ENCODE measurements at places on chromosomes 11 and 22. TPM values are rescaled to one million over a fixed set of nuclear protein-coding genes. Genes with fewer than 3 reads are reported as not detected.

DNA sequence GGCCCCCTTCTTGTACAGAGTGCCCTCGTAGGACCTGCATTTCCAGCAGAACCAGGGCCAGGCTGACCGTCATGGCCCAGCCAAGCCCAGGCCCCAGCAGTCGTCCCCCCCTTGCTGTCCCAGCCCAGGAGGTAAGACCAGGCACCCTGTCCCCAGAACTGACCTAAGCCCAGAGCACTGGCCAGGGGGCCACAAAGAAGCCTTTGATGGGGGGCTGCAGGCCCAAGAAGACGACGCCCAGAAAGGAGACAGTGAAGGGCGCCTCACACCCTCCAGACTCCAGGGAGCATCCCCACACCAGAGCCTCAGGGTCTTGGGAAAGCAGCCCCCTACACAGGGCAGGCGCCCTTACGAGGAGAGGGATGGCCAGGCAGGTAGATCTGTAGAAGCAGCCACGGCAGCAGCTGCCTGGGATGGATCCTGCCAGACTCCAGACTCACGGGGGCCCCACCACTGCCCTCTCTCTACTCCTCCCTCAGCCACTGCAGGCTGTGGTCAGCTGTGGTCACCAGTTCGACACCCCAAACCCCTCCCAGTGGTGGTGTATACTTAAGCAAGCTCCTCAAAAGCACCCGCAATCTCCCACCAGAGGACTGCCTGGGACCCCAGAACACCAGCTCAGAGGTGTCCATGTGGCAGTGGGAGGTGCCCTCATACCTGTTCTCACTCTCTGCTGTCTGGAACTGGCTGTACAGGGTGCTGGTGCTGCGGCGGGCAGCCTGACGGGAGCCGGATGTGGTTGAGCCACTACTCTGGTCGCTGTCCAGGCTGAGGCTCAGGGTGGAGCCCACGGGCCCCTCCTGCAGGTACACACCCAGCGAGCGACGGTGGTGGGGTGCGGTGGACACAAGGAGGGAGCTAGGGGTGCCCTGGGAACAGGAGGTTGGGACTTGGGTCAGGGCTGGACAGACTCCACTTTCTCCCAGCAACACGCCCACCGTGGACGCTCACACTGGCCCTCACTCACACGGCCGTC is 27.0 kb downstream of the SBF1 start:
- DNase-seq: no peak
- H3K27ac ChIP-seq: no peak overlapping the region
- H3K36me3 ChIP-seq: no peaks in the 10 kb centered on the region
- H3K27me3 ChIP-seq: no peaks in the 10 kb centered on the region

KRTAP5-8 gene
- total RNA-seq: not detected

OR4D5 gene
- not detected for total RNA-seq

SLC1A2 gene
- 1.0 TPM for total RNA-seq

PYGM gene
- 42.8 TPM for total RNA-seq

- H3K27me3 ChIP-seq: no peaks in the 10 kb centered on the region
- H3K4me1 ChIP-seq: no peaks in the 10 kb centered on the region
- H3K27ac ChIP-seq: no peak overlapping the region
- H3K36me3 ChIP-seq: no peaks in the 10 kb centered on the region
- no peak overlapping the region for H3K4me3 ChIP-seq
- DNase-seq: no peak
Measured at GRCh38 chr11:80371931-80372330, 931.1 kb upstream of the TENM4 start.

HPX gene
- not detected for total RNA-seq

GRCh38 chr11:86152006-86152862 is 83.3 kb upstream of the PICALM start:
- peak overlapping the region; percentile 38 for H3K27ac ChIP-seq
- DNase-seq: no peak
- H3K4me1 ChIP-seq: no peaks in the 10 kb centered on the region
- H3K27me3 ChIP-seq: no peaks in the 10 kb centered on the region
- H3K36me3 ChIP-seq: no peaks in the 10 kb centered on the region

DNA sequence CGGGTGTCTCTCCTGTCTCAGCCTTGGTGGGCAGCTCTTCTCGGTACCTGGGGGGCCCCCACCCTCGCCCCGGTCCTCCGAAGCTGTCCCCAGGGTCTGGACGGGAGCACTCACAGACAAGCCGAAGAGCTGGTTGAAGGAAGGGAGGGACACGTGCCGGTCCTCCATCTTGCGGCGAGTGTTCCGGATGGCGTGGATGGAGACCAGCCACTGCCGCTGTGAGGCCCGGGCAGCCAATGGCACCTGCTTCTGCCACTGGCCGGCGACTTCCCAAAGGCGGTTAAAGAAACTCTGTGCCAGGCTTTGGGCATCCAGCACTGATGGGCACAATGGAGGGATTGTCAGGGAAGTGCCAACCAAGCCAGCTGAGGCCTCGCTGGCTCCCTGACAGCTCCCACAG is 18.7 kb downstream of the PPM1F start:
- H3K27me3 ChIP-seq: no peaks in the 10 kb centered on the region
- no peaks in the 10 kb centered on the region for H3K36me3 ChIP-seq
- no peak overlapping the region for H3K27ac ChIP-seq

DNA sequence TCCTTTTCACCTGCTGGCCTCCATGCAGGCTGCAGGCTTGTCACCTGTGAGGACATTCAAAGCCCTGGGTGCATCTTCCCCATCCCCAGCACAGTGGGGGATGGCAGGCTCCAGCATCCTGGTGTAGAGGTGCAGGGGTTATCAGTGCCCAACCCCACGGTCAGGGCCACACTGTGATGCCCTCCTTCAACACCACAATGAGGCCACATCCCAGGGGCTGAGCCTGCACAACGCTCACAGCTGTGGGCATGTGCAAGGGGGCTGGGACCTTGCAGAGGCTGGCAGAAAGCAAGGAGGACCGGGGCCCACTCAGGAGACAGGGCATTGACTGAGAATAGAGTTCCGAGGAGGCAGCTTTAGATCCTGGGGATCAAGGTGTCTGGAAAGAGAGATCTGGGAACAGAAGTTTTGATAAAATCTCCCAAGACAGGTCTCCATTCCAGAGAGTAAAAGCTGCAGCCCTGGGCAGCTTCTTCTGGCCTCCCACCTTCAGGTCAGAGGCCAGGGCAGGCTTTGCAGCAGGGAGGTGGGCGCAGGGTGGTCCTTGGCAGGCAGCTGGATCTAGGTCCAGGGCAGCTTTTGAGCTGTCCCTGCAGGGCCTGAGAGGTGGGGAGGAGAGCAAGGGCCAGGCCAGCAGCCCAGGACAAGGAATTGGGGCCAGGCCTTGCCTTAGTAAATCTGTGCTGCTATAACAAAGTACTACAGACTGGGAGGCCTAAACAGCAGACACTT is 250.8 kb upstream of the B3GAT1 start:
- H3K4me3 ChIP-seq: no peak overlapping the region
- no peaks in the 10 kb centered on the region for H3K36me3 ChIP-seq
- no peak for DNase-seq

APOBEC3H gene
- total RNA-seq: not detected

MOV10L1 gene
- total RNA-seq: 1.8 TPM

GRCh38 chr11:73137262-73137943 is 4.7 kb downstream of the FCHSD2 start:
- no peak overlapping the region for H3K27ac ChIP-seq
- no peaks in the 10 kb centered on the region for H3K36me3 ChIP-seq
- no peak overlapping the region for H3K4me3 ChIP-seq
- H3K27me3 ChIP-seq: no peaks in the 10 kb centered on the region
- H3K4me1 ChIP-seq: no peaks in the 10 kb centered on the region

DNA sequence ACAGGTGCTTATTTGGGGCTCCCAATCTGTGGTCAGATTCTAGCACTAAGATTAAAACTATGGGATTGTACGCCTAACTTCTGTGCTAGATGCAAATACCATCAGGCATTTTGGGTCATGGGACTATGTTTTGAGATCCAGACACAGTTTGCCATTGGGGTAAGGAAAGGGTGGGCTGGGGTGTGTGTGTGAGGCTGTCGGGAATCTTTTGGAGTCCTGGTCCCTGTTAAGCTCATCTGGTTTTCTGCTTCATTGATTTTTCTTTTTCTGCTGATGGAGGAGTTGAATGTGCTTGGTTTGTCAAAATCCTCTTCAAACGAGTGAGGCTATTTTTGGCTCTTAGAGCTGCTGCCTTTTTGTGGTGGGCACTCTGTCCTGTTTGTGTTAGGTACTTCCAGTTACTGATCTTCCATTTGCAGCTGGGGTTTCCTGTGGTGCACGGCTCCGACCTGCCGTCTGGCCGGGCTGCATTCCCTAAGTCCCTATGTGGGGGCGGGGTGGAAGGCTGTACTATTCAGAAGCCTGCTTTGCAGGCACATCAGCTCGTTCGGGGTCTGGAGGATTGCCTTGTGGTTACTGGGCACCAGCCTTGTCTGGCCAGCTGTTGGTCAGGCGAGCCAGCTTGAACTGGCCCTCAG is 2.9 kb downstream of the BCR start:
- no peaks in the 10 kb centered on the region for H3K36me3 ChIP-seq
- peak overlapping the region; percentile 69 for H3K27ac ChIP-seq
- H3K4me1 ChIP-seq: no peaks in the 10 kb centered on the region
- no peak for DNase-seq
- H3K4me3 ChIP-seq: peak overlapping the region; percentile 52
- no peaks in the 10 kb centered on the region for H3K27me3 ChIP-seq

DNA sequence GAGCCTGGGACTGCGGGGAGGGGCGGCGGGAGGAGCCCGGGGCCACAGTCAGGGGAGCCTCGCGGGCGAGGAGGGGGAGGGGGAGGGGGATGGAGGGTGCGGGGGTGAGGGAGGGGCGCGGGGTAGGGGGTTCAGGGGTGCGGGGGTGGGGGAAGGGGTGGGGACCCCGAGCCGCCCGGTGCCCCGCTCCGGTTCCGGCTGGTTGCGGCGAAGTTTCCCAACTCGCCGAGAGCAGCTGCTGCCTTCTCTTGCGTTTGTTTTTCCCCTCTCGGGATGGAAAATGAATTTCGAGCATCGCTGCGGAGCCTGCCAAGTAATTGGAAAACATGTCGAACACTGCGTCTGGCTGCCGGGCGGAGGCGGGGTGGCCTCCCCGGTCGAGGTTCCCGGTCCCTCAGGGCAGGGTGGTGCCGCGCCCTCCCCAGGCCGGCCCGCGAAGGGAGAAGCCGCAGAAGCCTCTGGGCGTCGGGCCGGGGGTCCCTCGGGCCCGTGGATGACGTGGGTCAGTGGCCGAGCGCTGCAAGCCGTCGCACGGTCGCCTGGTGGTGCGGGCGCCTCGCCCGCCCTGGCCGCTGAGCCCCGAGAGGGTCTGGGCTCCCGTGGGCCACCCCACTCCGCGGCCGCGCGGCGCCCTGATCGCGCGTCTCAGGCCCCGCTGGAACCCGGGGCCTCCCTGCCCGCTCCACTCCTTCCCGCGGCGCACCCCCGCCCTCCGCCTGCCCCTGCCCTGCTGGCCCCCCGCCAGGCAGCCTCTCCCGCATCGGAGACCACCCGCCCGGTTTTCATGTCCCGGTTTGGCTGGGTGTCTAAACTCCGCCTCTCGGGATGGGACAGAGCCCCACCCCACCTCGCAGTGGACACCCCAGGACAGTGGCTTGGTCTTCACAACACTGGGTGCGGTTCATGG is 12.1 kb downstream of the SPATA19 start:
- H3K27me3 ChIP-seq: no peaks in the 10 kb centered on the region
- no peaks in the 10 kb centered on the region for H3K4me1 ChIP-seq
- no peak overlapping the region for H3K27ac ChIP-seq
- no peak overlapping the region for H3K4me3 ChIP-seq
- no peaks in the 10 kb centered on the region for H3K36me3 ChIP-seq
- DNase-seq: no peak

DNA sequence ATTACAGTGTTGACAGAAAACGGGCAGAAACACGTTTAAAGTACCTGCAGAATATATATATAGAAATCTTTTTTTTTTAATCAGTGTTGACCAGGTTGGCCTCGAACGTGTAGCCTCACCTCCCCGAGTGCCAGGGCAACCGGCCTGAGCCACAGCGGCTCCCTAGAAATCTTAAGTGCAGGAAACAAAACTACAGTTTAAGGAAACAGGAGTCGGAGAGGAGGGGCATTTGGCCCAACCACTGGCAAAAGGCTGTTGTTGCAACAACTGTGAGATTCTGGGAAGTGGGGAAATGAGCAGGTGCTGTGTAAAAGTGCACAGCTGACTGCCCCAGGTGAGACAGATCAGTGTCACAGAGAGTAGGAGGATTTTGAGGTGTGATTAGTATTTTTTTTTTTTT is 3.7 kb downstream of the YWHAH start:
- H3K4me3 ChIP-seq: no peak overlapping the region
- no peaks in the 10 kb centered on the region for H3K27me3 ChIP-seq
- no peak for DNase-seq
- H3K36me3 ChIP-seq: no peaks in the 10 kb centered on the region
- H3K4me1 ChIP-seq: peaks cover 14% of the 10 kb centered on the region
- H3K27ac ChIP-seq: no peak overlapping the region

DNA sequence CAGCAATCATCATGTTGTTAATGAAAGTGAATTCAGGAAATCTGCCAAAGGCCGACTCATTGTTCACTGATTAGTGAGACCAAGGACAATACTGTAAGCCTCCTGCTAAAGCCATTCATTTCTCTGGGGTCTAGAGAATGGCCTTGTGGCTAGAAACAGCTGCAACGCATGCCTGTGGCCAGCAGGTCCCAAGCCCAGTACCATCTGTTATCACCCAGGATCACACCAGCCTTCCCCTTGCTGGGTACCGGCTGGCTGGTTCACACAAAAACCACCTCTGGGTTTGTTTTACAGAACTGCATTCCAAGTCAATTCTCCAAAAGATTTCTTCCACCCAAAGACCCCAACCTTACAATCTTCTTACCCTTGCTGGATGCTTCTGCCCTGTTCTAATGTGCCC is 1.1 kb downstream of the PLAAT5 start:
- no peak overlapping the region for H3K27ac ChIP-seq
- no peaks in the 10 kb centered on the region for H3K4me1 ChIP-seq
- no peaks in the 10 kb centered on the region for H3K27me3 ChIP-seq
- DNase-seq: no peak
- no peak overlapping the region for H3K4me3 ChIP-seq

- H3K36me3 ChIP-seq: no peaks in the 10 kb centered on the region
- DNase-seq: no peak
- H3K27ac ChIP-seq: no peak overlapping the region
- peaks cover 13% of the 10 kb centered on the region for H3K4me1 ChIP-seq
- no peak overlapping the region for H3K4me3 ChIP-seq
Measured at GRCh38 chr11:46669711-46670139, 30.7 kb downstream of the ARHGAP1 start.

- H3K27me3 ChIP-seq: no peaks in the 10 kb centered on the region
- no peak overlapping the region for H3K27ac ChIP-seq
- H3K4me1 ChIP-seq: no peaks in the 10 kb centered on the region
- no peak overlapping the region for H3K4me3 ChIP-seq
- no peak for DNase-seq
Measured at GRCh38 chr11:73402834-73403185, 26.6 kb downstream of the RELT start.

GRCh38 chr22:34917239-34917638 is 148.7 kb upstream of the ISX start:
- peaks cover 3% of the 10 kb centered on the region for H3K4me1 ChIP-seq
- H3K36me3 ChIP-seq: no peaks in the 10 kb centered on the region
- peak; percentile 23 for DNase-seq
- no peak overlapping the region for H3K4me3 ChIP-seq

DNA sequence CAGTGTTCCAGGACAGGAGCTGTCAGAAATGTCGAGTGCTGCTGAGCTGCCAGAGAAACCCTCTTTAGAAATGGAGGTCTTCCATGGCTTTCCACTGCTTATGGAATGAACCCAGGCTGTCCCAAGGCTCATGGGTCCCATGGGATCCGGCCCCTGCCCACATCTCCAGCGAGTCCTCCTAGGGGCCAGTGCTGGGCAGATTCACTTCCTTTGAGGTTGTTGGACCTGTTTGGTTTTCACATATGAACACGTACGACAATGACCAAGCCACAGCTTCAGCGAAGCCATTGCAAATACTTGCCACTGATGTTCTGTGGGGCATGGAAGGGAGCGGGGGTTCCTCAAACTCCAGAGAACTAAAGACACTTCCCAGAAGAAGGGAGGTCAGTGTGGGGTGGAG is 483.3 kb downstream of the TBC1D22A start:
- no peak overlapping the region for H3K4me3 ChIP-seq
- no peaks in the 10 kb centered on the region for H3K36me3 ChIP-seq
- H3K4me1 ChIP-seq: no peaks in the 10 kb centered on the region
- no peak overlapping the region for H3K27ac ChIP-seq
- DNase-seq: no peak

SCARF2 gene
- 84.5 TPM for total RNA-seq

OR8A1 gene
- not detected for total RNA-seq

Measured in uterus (tissue), 4 donors.